WTC11 (cell line): ENCODE measurements at places on chromosomes 12 and 14.

DNA sequence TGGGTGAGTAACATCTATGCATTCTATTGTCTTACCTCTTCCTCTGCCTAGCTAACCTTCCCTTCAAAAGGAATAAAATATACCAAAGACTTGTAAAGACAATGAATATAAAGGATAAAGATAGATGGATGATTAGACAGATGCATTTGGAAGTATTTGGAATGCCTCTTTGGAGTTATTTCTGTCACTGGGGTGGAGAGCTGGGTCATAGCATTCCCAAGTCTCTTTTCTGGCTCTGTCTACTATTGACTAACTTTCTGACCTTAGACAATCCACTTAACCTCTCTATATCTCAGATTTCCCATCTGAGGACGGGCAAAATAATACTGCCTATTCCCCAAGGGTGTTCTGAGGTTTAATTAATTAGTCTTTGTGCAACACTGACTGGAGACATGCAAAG lies 517.4 kb downstream of the DIO2 start:
- DNase-seq, result no peak

DNA sequence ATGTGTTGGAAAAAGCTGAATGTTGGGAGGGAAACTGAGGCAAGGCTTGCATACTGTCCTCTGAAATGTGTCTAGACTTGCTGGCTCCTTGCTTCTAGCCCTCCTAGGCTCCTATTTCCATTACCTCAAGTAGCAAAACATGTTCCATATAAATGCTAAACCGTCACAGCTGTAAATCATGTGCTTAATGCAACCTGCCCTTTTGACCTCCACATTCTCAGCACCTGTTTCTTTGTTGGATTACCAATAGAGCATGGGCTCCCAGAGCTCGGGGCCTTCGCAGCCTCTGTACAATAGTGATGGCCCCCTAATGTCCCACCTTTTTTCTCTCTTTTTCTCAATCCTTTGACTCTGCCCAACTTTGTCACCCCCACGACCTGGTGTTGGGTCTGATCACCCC lies 23.3 kb downstream of the RERGL start:
- DNase-seq, result no peak

- DNase-seq, result peak; percentile 71
Measured at GRCh38 chr12:51913071-51914033, 6.0 kb downstream of the ACVRL1 start.

DNA sequence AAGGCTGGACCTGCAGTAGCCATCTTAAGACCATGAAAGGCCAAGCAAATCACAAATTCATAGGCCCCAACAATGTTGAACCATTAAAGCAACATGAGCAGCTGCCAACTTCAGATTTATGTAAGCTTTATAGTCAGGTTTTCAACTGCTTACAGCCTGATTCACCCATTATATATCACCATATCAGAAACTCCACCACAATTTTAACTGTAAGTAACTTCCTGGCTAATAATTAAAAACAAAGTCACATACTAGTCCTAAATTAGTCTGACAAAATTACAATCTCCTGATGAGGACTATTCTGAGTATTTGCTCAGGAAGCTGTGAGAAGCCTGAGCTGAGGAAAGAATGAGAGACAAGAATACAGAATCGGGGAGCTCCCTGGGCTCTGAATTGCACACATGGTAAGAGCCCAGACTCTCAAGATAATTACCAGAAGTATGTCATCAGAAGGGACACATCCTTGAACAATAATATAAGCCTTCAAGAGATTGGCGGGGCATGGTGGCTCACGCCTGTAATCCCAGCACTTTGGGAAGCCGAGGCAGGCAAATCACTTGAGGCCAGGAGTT lies 55.1 kb downstream of the NUMB start:
- no peak for DNase-seq

DNA sequence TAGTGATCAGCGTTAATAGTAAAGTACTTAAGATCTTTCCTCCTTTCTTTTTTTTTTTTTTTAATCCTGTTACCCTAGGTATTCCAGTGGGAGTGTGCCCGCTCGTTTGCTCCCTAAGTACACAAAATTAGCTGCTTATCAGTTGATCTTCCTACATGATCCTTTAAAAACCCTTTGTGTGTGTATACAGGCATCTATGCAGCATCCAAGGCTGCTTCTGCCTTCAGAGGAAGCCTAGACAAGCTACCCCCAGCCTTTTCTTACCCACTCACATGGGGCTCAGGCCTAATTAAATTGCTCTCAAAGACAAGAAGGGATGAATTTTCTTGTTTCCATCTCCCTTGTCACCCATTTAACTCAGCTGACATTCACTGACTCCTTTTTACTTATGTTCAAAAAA lies 343.4 kb upstream of the LMO3 start:
- DNase-seq, result no peak

DNA sequence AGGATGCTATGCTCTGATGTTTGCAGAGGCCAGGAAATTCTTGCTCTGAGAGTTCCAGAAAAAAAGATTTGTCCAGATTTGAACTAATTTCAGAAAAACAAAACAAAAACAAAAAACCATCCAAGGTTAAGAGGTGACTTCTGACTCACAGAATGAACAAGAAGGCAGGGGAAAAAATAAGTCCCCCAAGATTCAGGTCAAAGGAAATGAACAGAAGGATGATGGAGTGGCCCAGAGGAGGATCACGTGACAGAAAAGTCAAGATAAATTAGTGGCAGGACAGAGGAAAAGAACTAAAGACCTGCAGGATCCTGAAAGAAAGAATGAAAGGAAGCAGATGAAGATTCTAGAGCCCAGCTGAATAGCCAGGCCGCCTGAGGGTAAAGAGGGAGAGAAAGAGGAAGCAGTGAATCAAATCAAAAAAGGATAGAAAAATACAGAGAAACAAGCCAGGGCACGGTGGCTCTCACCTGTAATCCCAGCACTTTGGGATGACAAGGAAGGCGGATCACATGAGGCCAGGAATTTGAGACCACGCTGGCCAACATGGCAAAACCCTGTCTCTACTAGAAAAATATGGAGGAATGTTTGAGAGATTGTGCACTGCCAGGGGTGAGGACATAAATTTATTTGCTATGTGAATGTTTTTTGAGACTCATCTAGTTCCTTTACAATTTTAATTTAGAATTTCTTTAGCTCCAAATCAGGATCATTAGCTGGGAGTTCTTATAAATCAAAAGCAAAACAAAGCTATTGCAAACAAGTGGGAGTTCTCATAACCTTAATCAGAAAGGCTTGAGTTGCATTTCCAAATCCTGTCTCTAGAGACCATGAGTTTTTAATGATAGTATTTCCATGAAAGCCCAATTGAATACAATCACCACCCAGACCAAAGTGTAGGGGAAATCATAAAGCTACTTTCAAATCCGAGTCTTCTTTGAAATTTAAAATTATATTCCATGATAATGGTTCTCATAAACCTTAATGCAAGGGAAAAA lies 217.1 kb upstream of the PLEKHG7 start:
- DNase-seq, result no peak
